ENCODE measurements at places on chromosomes 6 and 20.

- peak; percentile 64 for DNase-seq
These were observed 650 bp downstream of the DCBLD1 start for GRCh38 chr6:117483004-117483644.

GRCh38 chr6:14754751-14755513, 490.9 kb upstream of the JARID2 start:
- DNase-seq: peak; percentile 69

DNA sequence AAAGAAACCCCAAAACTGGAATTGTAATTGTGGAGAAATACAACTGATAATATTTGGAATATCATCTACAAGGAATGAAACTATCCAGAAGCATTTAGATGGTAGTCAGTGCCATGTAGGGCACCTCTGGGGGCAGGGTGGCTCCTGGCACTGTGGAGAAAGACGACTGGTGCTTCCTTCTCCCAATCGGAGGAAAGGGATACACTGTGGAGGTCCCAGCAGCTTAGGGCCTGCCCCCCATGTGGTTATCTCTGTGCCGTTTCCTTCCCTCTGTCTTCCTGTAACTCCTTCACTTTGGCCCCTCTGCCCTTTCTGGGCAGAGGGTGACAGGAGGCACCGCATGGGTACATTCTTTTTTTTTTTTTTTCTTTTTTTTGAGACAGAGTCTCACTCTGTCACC, 178.4 kb downstream of the MTHFD1L start:
- no peak for DNase-seq

DNA sequence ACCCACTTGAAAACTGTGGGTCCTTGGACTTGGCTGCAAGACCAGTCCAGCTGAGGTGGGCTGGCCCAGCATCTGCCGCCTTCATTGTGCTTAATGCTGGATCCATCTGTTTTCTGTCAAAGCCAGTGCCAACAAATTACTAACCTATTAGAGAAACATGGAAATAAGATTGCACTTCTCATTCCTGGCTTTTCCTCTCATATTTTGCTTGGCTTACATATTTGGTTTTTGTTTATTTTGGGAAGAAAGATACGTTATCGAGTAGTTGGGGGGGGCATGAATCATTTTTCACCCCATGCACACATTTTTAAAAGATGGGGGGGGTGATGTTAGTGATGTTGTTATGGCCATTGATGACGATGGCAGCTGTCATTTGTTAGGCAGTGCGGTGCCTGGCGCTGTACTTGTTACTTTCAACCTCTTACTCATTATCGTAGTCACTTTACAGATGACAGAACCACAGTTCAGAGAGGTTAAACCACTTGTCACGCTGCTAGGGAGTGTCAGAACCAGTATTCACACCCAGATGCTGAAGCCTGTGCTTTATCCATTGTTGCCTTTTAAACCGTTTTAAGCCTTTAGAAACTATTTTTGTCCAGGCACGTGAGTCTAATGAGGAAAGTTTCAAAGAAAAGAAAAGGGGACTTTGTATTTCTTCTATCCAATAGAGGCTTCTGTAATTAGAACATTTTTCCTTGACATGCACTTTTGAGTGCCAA, 180.0 kb downstream of the TMEM242 start:
- DNase-seq: no peak

GRCh38 chr6:122568350-122568749, 41.9 kb upstream of the PKIB start:
- no peak for DNase-seq

GRCh38 chr6:16136621-16137450, 8.0 kb downstream of the MYLIP start:
- DNase-seq: peak; percentile 36

DNA sequence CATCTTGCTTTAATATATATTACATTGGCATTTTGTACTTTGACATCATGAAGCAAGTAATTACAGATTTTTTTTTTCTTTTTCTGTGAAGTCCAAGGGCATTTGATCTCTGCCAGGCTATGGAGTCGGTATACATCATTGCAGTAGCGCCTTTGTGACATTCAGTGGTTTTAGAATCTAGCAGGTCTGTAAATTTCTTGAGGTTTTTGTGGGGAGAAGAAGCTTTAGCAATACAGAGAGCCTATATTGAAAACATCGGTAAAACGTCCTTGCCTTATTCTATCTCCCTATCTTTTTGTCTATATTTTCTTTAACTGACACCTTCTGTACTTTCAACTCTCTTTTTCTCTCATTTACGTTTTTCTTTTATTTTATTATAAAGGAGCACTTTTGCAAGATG, 47.2 kb downstream of the DUSP22 start:
- peak; percentile 50 for DNase-seq

DNA sequence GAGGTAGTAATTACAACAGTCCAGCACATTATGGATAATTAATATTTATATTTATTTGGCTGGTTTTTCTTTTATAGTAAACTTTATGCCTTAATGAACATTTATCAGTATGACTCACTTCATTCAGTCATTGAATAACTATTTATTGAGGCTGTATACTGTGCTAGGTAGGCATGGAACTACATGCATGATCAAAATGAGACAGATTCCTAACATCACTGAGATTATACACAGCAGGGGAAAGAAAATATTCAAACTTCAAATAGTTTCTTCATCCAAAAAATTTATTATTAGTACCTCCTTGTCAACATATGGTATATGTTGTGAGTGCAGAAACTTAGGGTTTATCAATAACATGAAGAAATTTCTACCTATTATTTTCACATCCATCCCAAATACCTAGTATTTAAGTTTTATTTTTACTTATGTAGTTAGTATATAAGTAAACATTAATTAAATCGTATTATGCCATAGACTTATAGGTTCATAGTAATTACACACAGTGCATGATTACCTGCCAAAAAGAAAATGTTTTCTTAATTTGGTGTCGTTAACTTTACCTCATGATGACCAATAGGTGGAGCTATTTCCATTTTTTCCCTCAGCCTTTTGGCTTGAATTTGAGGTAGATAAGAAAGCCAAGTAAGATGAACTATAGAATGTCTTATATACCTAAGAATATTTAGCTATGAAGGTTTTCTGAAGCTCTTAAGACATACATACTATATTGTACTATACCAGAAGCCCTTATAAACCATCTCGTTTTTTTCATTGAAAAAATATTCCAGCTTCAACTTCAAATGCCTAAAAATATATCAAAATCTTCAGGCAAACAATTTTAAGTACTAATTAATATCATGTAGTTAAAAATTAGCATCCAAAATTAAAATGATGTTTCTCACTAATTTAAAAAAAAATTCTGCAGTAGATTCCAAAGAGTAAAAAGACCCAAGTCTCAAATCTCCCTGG, 12.5 kb upstream of the TMEM30A start:
- peak; percentile 77 for DNase-seq
